ENCODE measurements at places on chromosomes 3 and 15.

GRCh38 chr3:14434498-14435151 lies 32.2 kb downstream of the SLC6A6 start:
- no peaks in the 10 kb centered on the region for H3K27me3 ChIP-seq
- H3K4me3 ChIP-seq, result no peak overlapping the region
- H3K36me3 ChIP-seq, result peaks cover 8% of the 10 kb centered on the region
- H3K4me1 ChIP-seq, result peaks cover 53% of the 10 kb centered on the region
- H3K27ac ChIP-seq, result peak overlapping the region; percentile 89
- DNase-seq, result no peak

DNA sequence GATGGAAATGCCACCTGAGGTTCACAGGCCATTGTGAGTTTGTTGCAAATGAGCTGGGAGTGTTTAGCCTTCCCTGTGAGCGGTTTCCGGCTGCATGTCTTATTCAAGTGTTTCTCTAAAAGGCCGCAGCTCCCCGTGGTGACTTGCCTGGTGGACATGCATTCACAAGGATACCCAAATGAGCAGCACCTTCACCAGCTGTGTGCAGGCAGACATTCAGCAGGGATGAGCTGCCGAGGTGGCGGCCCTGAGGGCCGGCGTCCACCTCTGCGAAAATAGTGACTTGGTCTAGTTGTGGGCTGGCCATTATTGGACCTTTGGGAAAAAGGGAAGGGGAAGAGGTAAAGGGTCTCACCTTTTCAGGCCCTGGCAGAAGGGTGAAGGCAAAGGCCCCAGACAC lies 23.4 kb downstream of the SPSB4 start:
- DNase-seq, result no peak
- no peaks in the 10 kb centered on the region for H3K4me1 ChIP-seq
- no peaks in the 10 kb centered on the region for H3K36me3 ChIP-seq
- peaks cover 3% of the 10 kb centered on the region for H3K27me3 ChIP-seq

DNA sequence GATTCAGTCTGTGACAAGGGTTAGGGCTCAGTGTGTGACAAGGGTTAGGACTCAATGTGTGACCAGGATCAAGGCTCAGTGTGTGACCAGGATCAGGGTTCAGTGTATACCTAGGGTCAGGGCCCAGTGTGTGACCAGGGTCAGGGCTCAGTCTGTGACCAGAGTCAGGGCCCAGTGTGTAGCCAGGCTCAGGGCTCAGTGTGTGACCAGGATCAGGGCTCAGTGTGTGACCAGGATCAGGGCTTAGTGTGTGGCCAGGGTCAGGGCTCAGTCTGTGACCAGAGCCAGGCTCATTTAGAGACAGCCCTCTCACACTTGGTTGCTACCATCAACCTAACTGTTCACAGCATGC lies 24.2 kb downstream of the LOXL1 start:
- H3K27me3 ChIP-seq, result peaks cover 2% of the 10 kb centered on the region
- peaks cover 4% of the 10 kb centered on the region for H3K4me1 ChIP-seq
- H3K36me3 ChIP-seq, result no peaks in the 10 kb centered on the region
- no peak overlapping the region for H3K27ac ChIP-seq

- H3K27ac ChIP-seq, result no peak overlapping the region
- no peaks in the 10 kb centered on the region for H3K4me1 ChIP-seq
- no peaks in the 10 kb centered on the region for H3K27me3 ChIP-seq
- DNase-seq, result no peak
- no peaks in the 10 kb centered on the region for H3K36me3 ChIP-seq
Measured at GRCh38 chr3:20511863-20512505, 326.0 kb upstream of the SGO1 start.

DNA sequence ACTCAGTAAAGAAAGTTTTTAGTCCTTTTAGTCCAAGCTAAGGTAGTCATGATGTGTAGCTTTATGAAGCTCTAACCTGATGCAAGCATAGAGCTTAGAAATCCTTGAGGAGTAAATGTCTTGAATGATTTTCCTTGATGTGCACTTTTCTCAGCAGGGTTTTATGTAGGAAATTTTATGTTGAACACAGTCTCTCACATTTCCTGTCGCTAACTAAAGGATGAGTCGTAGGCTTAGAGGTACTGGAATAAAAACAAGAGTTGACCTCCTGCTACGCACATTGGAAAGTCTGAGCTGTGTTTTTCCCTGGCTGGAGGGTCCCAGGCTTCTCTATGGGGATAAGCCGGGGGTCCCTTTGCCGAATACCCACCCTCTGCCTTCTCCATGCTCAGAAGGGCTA lies 34.7 kb upstream of the ZPLD1 start:
- H3K4me3 ChIP-seq, result no peak overlapping the region
- DNase-seq, result no peak

- no peaks in the 10 kb centered on the region for H3K27me3 ChIP-seq
- no peaks in the 10 kb centered on the region for H3K36me3 ChIP-seq
- no peak for DNase-seq
- H3K27ac ChIP-seq, result no peak overlapping the region
Measured at GRCh38 chr15:96474231-96474664, 143.7 kb downstream of the NR2F2 start.

DNA sequence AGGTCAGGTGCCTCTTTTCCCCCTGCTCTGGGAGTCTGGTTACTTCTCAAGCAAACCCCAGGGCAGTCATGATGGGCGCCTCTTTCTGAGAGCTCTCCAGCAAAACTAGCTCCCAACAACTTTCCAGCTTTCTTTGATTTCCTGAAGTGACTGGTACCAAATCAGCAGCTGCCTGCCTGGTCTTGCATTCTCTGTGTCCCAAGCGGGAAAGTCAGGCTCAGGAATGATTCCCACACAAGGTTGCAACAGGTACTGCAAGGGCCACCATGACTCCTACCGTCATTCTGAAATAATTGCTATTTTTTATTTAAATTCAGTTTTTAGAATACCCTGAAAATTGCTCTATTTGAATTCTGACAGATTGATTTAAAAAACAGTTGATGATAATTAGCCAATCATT lies 658.7 kb downstream of the SQOR start:
- H3K4me3 ChIP-seq, result no peak overlapping the region
- no peaks in the 10 kb centered on the region for H3K36me3 ChIP-seq
- DNase-seq, result no peak

DNA sequence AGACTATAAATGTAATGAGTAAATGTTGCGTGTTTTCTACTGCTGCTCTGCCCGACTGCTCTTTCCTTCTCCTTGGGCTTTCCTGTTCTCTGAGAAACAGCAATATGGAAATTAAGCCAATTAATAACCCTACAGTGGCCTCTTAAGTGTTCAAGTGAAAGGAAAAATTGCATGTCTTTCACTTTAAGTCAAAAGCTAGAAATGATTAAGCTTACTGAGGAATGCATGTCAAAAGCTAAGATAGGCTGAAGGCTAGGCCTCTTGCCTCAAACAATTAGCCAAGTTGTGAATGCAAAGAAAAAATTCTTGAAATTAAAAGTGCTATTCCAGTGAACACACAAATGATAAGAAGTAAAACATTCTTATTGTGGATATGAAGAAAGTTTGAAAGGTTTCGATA lies 55.0 kb downstream of the ATP2C1 start:
- no peak for DNase-seq
- H3K36me3 ChIP-seq, result peaks cover 47% of the 10 kb centered on the region
- no peak overlapping the region for H3K4me3 ChIP-seq
- H3K4me1 ChIP-seq, result peaks cover 8% of the 10 kb centered on the region
- H3K27ac ChIP-seq, result no peak overlapping the region
- no peaks in the 10 kb centered on the region for H3K27me3 ChIP-seq

DNA sequence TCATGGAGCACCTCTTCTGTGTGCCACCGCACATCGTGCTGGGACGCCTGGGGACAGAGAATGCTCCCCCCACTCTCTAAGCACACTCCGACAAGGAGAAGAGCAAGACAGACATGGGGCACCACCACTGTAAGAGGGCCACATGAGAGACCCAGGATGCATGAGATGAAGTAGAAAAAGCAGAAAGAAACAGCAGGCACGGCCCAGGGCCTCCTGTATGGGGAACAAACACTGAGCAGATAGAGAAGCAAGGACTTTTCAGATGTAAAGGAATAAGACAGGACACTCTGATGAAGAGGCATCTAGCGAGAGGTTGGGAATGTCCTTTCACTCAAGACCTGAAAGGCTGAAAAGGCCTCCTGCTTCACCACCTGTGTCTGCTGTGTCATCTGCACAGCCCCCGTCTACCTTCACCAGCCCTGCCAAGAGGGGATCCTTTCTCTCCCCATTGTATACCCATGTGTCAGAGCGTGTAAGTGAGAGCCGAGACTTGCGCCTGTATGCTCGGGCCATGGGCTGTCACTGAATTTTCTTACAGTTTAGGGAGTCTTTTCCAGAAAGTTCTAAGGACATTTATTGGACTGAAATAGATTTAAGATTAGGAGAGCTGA lies 125.6 kb downstream of the LRRK1 start:
- no peak overlapping the region for H3K27ac ChIP-seq
- DNase-seq, result no peak

- H3K36me3 ChIP-seq, result no peaks in the 10 kb centered on the region
- DNase-seq, result no peak
- H3K27me3 ChIP-seq, result peaks cover 47% of the 10 kb centered on the region
- no peak overlapping the region for H3K27ac ChIP-seq
Measured at GRCh38 chr3:37458162-37459120, 284.1 kb upstream of the LRRFIP2 start.

GRCh38 chr15:48062148-48062872 lies 58.5 kb upstream of the SLC24A5 start:
- H3K27ac ChIP-seq, result no peak overlapping the region
- no peaks in the 10 kb centered on the region for H3K27me3 ChIP-seq
- peaks cover 7% of the 10 kb centered on the region for H3K4me1 ChIP-seq
- H3K4me3 ChIP-seq, result no peak overlapping the region

- H3K4me3 ChIP-seq, result no peak overlapping the region
- H3K27ac ChIP-seq, result no peak overlapping the region
- no peak for DNase-seq
- peaks cover 15% of the 10 kb centered on the region for H3K36me3 ChIP-seq
Measured at GRCh38 chr15:38668898-38669391, 104.3 kb upstream of the RASGRP1 start.

- H3K36me3 ChIP-seq, result peaks cover 28% of the 10 kb centered on the region
- no peak for DNase-seq
- H3K4me1 ChIP-seq, result peaks cover 44% of the 10 kb centered on the region
- H3K27ac ChIP-seq, result peak overlapping the region; percentile 100
- H3K27me3 ChIP-seq, result no peaks in the 10 kb centered on the region
- H3K4me3 ChIP-seq, result peak overlapping the region; percentile 99
Measured at GRCh38 chr3:186569779-186570095, 783 bp upstream of the DNAJB11 start.

- no peaks in the 10 kb centered on the region for H3K27me3 ChIP-seq
- H3K36me3 ChIP-seq, result peaks cover 26% of the 10 kb centered on the region
- peak overlapping the region; percentile 92 for H3K4me3 ChIP-seq
- H3K4me1 ChIP-seq, result peaks cover 34% of the 10 kb centered on the region
- DNase-seq, result peak; percentile 21
Measured at GRCh38 chr3:133572158-133573053, 1.1 kb upstream of the CDV3 start.

GRCh38 chr3:104735691-104736090 lies 631.0 kb upstream of the ALCAM start:
- no peak for DNase-seq
- H3K4me3 ChIP-seq, result no peak overlapping the region
- no peaks in the 10 kb centered on the region for H3K36me3 ChIP-seq
- no peaks in the 10 kb centered on the region for H3K27me3 ChIP-seq

GRCh38 chr3:75886971-75887526 lies 101.7 kb upstream of the ZNF717 start:
- no peak for DNase-seq
- no peaks in the 10 kb centered on the region for H3K36me3 ChIP-seq
- H3K4me1 ChIP-seq, result no peaks in the 10 kb centered on the region
- H3K27me3 ChIP-seq, result no peaks in the 10 kb centered on the region
- no peak overlapping the region for H3K4me3 ChIP-seq
- H3K27ac ChIP-seq, result no peak overlapping the region

GRCh38 chr15:84736375-84736774 lies 12.0 kb upstream of the ZNF592 start:
- peaks cover 42% of the 10 kb centered on the region for H3K4me1 ChIP-seq
- no peaks in the 10 kb centered on the region for H3K27me3 ChIP-seq
- H3K4me3 ChIP-seq, result peak overlapping the region; percentile 51
- DNase-seq, result peak; percentile 81

DNA sequence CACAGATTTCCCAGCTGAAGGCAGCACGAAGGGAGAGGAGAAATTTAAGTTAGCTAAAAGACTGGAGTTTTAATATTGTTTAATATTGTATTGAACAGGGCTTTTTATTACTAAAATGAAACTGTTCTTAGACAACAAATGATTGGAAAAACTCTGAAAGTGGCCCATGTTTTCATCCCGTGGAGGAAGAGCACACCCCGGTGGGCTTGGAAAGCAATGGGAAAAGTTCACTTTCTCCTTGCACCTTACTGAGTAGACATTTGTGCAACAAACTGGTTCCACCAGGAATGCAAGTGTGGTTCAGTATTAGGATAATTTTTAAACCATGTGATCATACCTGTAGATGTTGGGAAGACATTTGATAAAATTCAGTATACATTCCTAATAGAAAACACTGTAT lies 8.2 kb upstream of the ESYT3 start:
- H3K4me3 ChIP-seq, result no peak overlapping the region
- no peak overlapping the region for H3K27ac ChIP-seq
- no peaks in the 10 kb centered on the region for H3K36me3 ChIP-seq
- DNase-seq, result no peak
- peaks cover 2% of the 10 kb centered on the region for H3K4me1 ChIP-seq

DNA sequence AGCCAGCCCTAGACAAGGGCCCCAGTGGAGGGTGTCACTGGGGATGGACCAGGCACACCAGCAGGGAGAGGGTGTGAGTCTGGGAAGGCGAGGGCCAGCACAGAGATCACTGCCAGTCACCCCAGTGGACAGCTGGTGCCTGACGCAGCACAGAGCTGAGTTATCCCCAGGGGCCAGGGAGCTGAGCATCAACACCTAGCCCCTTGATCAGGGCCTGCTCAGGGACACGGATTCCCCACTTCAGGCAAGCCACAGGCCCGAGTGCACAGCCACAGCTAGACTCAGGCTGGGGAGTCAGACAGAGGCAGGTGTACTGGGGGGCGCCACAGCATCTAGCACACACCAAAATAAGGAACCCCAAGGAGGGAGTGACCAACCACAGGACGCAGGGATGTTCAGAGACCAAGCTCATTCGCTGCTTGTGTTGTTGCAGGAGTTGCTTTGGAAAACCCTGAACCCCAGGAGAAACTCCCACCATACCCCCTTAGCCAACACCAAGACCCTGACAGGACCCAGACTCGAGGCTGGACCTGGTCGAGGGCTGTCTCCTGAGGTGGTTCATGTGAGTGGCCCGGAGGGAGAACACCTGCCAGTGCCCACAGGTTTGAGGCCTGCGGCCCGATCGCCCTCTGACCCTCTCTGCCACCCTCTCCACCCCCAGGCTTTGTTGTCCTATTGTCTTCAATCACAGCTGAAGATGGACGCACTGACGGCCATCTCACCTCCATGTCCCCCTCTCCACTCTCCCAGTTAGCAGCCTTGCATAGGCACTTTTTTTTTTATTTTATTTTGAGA lies 146.8 kb downstream of the TPRA1 start:
- H3K4me1 ChIP-seq, result no peaks in the 10 kb centered on the region
- no peaks in the 10 kb centered on the region for H3K27me3 ChIP-seq
- no peak overlapping the region for H3K27ac ChIP-seq
- no peak overlapping the region for H3K4me3 ChIP-seq
